ENCODE measurements at places on chromosomes 16 and 17. TPM values are rescaled to one million over a fixed set of nuclear protein-coding genes. Genes with fewer than 3 reads are reported as not detected.

DNA sequence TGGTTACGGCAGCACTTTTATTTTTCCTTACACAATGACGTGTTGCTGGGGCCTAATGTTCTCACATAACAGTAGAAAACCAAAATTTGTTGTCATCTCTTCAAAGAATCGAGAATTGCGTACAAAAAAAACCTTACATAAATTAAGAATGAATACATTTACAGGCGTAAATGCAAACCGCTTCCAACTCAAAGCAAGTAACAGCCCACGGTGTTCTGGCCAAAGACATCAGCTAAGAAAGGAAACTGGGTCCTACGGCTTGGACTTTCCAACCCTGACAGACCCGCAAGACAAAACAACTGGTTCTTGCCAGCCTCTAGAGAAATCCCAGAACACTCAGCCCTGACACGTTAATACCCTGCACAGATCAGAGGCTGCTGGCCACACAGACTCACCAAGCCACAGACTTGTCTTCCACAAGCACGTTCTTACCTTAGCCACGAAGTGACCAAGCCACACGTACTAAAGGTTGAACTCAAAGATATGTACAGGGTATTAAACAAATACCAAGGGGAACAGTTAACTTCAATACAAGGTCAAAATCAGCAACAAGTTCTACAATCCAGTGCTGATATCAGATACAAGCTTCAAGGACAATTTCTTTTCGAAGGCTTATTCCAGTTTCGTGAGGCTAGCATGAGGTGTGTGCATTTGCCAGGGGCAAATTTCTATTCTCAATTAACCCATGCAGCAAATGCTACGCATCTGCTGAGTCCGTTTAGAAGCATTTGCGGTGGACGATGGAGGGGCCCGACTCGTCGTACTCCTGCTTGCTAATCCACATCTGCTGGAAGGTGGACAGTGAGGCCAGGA lies 2.4 kb downstream of the ACTG1 start:
- no peak for DNase-seq
- H3K4me3 ChIP-seq, result peak overlapping the region; percentile 99
- H3K27me3 ChIP-seq, result peaks cover 10% of the 10 kb centered on the region
- peaks cover 38% of the 10 kb centered on the region for H3K36me3 ChIP-seq
- H3K4me1 ChIP-seq, result peaks cover 28% of the 10 kb centered on the region
- H3K27ac ChIP-seq, result peak overlapping the region; percentile 94

- no peak for DNase-seq
- H3K27me3 ChIP-seq, result no peaks in the 10 kb centered on the region
- peaks cover 58% of the 10 kb centered on the region for H3K36me3 ChIP-seq
- peaks cover 4% of the 10 kb centered on the region for H3K4me1 ChIP-seq
Observed at GRCh38 chr17:76053246-76054111, 18.8 kb downstream of the SRP68 start.

GRCh38 chr17:47315451-47316266 lies 8.1 kb upstream of the EFCAB13 start:
- H3K27ac ChIP-seq, result no peak overlapping the region
- peaks cover 3% of the 10 kb centered on the region for H3K36me3 ChIP-seq
- DNase-seq, result no peak
- H3K4me1 ChIP-seq, result 0 out of 2 replicates have a peak, but pooled peaks cover 2% of the 10 kb centered on the region

DNA sequence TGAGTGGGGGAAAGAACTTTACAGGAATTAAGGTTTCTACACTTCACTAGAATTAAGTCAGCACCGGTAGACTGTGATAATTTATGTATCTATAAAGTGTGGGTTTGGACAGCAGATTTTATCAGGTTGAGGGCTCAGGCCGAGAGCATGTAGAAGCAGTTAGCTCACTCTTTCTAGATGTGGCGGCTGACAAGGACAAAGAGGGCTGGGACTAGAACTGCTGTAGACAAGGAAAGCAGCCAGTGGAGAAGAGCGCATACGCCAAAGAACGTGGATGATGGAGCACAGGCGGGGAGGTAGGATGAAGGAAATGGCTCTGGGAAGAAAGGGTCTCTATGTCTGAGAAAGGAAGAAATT lies 504 bp upstream of the GOSR1 start:
- H3K27me3 ChIP-seq, result peaks cover 4% of the 10 kb centered on the region
- H3K36me3 ChIP-seq, result peaks cover 12% of the 10 kb centered on the region
- H3K27ac ChIP-seq, result 0 out of 2 replicates have a peak overlapping the region, but pooled peaks have one; percentile 98
- peak overlapping the region; percentile 99 for H3K4me3 ChIP-seq
- peaks cover 15% of the 10 kb centered on the region for H3K4me1 ChIP-seq
- no peak for DNase-seq

The RAB11FIP4 gene
- total RNA-seq, result 47.3 TPM

GRCh38 chr17:75295201-75296158 lies 6.2 kb upstream of the SLC25A19 start:
- DNase-seq, result no peak
- H3K4me1 ChIP-seq, result no peaks in the 10 kb centered on the region
- no peak overlapping the region for H3K4me3 ChIP-seq
- H3K36me3 ChIP-seq, result no peaks in the 10 kb centered on the region

DNA sequence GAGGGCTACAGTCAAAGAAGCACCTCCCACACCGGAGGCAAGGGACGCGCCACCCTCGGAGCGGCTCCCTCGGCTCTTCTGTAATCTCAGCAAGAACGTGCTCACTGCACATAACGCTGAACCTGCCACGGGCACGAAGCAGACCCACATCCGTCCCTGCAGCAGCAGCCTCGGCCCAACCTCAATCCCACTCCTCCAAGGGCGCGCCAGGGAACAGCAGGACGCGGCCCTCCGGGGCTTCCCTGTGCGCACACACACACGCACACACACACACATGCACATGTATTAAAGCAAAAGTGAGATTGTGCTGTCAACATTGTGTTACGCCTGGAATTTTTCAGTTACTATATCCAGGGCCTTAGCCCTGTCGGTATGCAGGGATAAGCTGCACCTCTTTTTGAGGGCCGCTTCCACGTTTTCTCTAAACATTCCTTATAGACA lies 54.0 kb downstream of the TBC1D16 start:
- no peaks in the 10 kb centered on the region for H3K36me3 ChIP-seq
- no peaks in the 10 kb centered on the region for H3K27me3 ChIP-seq
- H3K4me1 ChIP-seq, result peaks cover 10% of the 10 kb centered on the region
- H3K27ac ChIP-seq, result peak overlapping the region; percentile 54

DNA sequence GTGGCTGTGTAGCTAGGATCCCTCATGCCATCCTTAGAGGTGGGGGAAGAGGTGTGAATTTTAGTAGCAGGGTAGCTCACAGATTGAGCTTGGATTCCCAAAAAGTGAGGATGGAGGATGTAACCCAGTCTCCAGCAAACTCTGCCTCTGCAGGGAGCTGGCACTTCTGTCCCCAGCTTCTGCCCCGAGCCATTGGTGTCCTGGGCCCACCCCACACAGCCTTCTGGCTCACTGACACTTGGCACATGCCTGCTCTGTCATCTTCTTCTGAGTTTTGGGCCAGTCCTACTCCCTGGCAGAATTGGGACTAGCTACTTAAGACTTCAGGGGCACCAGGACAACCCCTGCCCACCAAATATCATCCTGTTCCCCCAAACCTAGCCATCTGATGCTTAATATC lies 2.3 kb downstream of the CACNG5 start:
- no peaks in the 10 kb centered on the region for H3K36me3 ChIP-seq
- no peaks in the 10 kb centered on the region for H3K4me1 ChIP-seq
- no peak overlapping the region for H3K27ac ChIP-seq
- H3K27me3 ChIP-seq, result peaks cover 32% of the 10 kb centered on the region

GRCh38 chr17:48484850-48485249 lies 46.0 kb downstream of the HOXB1 start:
- H3K27ac ChIP-seq, result no peak overlapping the region
- peaks cover 9% of the 10 kb centered on the region for H3K4me1 ChIP-seq
- H3K36me3 ChIP-seq, result no peaks in the 10 kb centered on the region
- peaks cover 42% of the 10 kb centered on the region for H3K27me3 ChIP-seq
- DNase-seq, result no peak
